ENCODE measurements at places on chromosomes 2 and 18.

DNA sequence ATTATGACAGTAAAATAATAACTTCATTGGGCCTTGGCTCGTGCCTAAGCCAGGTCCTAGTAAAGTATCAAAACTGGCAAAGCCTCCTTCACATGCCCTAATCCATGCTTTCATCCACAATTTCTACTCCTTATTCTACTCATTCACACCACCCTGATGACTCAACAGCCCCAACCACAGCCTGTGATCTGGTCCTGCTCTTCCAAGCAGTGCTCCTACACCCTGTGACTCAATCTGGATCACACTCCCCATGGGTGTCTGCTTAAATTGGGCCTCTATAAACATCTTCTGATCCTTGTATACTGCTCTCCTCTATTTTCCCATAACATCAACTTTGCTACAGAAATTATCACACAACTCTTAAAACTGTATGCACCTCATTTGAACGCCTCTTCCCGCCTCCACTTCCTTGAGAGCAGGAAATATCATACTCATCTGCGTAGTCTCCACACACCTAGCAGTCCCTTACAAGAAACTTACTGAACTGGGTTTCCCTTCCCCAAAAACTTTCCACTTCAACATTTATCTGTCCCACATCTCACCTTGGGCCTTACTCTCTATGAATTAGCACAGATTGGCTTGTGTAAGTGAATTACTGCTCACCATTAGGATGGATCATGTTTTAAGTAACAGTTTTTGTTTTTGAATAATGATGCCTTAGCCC is 15.9 kb downstream of the GTF3C3 start:
- H3K27me3 ChIP-seq = no peaks in the 10 kb centered on the region
- no peak overlapping the region for H3K4me3 ChIP-seq
- no peak for DNase-seq
- no peak overlapping the region for H3K27ac ChIP-seq

GRCh38 chr18:46555724-46556123 is 101.3 kb downstream of the LOXHD1 start:
- no peak for DNase-seq
- no peaks in the 10 kb centered on the region for H3K27me3 ChIP-seq
- H3K36me3 ChIP-seq = no peaks in the 10 kb centered on the region
- no peak overlapping the region for H3K4me3 ChIP-seq

DNA sequence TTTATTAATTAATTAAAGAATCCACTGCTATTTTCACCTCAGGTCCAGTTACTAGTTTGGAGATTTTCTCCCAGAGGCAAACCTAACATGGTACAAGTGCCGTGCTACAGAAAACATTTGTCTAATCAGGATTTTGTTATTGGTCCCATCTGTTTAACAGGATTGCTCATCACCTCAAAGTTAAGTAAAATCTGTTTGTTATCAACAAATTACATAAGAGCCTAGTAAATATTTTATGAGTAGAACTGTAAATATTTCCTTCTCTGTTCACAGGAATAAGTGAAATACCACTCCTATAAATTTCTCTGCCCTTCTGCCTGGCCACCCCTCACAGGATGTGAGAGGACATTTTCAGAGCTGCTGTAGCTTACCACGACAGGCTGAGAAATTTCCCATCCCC is 200.2 kb downstream of the RAD51AP2 start:
- H3K27me3 ChIP-seq = no peaks in the 10 kb centered on the region
- H3K4me3 ChIP-seq = no peak overlapping the region
- H3K36me3 ChIP-seq = no peaks in the 10 kb centered on the region
- H3K27ac ChIP-seq = no peak overlapping the region

DNA sequence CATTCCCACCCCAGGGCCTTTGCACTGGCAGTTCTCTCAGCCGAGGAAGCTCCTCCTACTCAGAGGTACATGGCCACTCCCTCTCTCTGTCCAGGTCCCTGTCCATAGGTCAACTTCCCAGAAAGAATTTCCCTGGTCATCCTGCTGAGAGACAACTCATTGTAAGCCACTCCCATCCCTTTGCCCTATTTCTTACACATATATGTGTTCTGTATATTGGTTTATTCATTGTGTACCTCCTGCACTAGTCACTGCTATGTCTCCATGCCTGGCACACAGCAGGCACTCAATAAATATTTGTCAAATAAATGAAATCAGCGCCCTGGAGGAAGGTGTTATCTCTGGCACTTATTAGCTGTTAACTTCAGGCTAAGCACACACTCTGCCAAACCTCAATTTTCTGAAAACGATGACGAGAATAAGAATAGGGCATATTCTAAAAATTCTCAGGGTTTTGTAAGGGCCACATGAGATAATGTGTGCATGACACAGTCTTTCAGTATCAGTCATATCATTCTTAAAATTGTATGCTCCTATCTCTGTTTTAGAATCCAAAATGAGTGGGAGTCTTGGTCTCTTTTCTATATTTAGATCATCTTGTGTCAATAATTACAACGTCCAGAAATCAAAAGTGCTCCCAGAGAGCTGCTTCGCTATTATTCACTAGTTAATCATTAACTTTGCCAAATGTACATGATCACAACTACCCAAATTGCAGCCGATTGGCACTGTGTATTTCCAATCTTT is 198.0 kb downstream of the ALK start:
- peaks cover 8% of the 10 kb centered on the region for H3K27me3 ChIP-seq
- no peak overlapping the region for H3K27ac ChIP-seq
- no peak overlapping the region for H3K4me3 ChIP-seq

DNA sequence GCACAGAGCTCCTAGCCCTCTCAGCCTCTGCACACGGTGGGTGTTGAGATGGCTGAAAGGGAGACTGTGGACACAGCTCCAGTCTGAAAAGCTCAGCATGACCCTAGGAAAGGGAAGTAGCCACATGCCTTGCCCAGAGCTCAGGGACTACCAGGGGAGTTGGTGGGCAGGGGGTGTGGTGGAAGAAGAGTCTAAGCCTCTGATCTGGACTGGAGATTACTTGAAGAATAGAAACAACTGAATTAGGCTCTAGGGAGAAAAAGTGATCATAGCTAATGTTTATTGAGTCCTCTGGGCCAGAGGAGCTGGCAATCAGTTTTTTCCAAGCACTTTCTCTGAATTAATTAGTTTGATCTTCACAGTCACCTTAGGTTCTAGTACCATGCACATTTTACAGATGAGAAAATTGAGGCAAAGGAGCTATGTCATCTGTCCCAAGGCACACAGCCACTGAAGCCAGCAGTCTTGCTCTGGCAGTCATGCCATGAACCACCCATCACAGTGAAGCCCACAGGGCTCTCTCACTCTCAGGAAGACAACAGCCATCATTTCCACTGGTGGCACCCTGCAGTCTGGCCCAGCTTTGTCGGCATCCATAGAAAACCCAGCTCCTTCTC is 10.3 kb downstream of the SDC1 start:
- no peak overlapping the region for H3K4me3 ChIP-seq
- peaks cover 20% of the 10 kb centered on the region for H3K4me1 ChIP-seq
- H3K27ac ChIP-seq = no peak overlapping the region
- H3K27me3 ChIP-seq = no peaks in the 10 kb centered on the region
- H3K36me3 ChIP-seq = no peaks in the 10 kb centered on the region
- no peak for DNase-seq

Data from progenitor cell of endocrine pancreas (in vitro differentiated cells).